Activated CD8-positive, alpha-beta memory T cell treated with anti-CD3 and anti-CD28 coated beads for 24 hours (primary cell): ENCODE measurements at places on chromosomes 16 and 17.

GRCh38 chr16:89685916-89686315 is 573 bp upstream of the CDK10 start:
- DNase-seq = no peak

GRCh38 chr17:32936894-32937500 is 9.0 kb downstream of the TMEM98 start:
- peak; percentile 84 for DNase-seq

- no peak for DNase-seq
Measured at GRCh38 chr17:32912218-32912897, 15.6 kb upstream of the TMEM98 start.

GRCh38 chr17:15957608-15958307 is 12.8 kb downstream of the ADORA2B start:
- DNase-seq = no peak
